Stimulated activated CD4-positive, alpha-beta T cell treated with anti-CD3 and anti-CD28 coated beads, Interleukin-12 subunit alpha, Interleukin-12 subunit beta, amount 100 ng/mL, for 24 hours (primary cell): ENCODE measurements at places on chromosomes 6 and 20.

DNA sequence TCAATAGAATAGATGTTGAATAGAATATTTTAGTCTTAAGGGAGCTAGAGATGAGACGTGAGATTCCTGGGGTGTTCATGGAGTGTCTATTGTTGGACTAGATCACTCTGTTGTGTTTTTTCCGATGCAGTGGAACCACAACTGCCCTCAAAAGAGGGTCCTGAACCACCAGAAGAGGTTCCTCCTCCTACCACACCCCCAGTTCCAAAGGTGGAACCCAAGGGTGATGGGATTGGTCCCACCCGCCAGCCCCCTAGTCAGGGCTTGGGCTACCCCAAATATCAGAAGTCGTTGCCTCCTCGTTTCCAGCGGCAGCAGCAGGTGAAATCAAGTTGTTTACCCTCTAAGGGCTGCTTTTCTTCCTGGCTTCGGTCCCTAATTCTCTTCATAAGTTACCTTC, 8.5 kb downstream of the PRRC2A start:
- no peak for DNase-seq

DNA sequence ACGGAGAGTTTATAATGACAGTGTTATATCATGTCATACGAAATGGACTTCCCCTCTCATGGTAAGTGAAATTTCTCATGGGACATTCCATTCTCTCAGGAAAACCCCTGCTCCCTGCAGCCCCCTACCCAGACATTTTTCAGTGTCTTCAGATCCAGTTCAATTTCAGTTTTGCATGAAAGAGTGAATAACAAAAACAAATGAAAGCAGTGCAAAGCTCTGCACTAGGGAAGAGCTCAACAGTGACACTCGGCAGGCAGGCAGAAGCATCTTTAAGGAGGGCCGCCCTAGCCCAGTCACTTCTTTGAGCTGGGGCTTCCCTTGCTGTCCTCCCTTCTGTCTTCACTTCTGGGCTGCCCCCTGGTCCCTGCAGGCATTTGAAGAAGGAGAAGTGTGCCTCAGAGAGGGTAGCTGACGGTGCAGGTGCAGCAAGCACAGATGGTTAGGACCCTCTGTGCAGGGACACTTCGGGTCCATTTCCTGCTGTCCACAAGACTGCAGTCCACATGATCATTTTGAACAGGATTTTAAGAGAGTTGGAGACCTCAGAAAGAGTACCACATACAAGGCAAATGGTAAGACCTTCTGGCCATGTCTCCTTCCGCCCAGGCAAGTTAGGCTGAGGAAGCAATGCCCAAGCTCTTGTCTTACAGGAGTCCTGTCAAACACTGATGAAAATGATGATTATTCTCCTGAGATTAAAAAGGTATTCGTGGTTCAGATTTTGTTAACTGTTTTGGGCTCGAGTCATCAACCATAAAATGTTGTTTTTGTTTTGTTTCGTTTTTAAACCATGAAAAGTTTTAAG, 5.4 kb upstream of the DUSP22 start:
- DNase-seq, result no peak

DNA sequence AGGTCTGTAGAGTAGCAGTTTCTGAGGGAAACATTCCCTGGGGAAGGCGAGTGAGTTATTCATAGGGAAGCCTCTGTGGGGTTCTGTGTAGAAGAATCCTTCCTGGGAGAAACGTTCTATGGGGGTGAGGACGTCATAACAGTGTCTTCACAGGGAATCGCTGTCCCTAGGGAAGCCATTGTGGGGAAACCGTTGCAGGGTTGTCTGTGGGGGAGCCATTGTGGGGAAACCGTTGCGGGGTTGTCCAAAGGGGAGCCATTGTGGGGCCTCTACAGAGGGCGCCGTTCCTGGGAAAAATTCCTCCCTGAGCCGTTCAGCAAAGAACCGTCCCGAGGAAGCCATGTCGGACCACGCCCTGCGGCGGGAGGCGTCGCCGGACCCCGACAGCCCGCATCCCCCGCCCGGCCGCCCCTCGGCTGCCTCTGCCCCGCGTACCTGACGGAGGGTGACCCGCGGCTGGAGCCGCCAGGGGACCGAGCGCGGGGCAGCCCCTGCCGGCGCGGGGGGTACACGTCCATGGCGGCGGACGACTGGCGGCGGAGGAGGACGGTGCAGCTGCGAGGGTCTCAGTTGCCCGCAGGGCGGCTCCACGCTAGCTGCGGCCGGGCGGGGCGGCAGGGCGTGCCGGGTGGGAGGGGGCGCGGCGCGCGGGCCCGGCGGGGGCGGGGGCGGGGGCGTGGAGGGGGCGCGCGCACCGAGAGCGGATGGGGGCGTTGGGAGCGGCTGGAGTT, at the start of gene DNAAF9:
Gene DNAAF9 (minus strand): TSS at position 630 of the 731 bp plus-strand sequence. CDS start 112 bp downstream, at position 518.
- DNase-seq, result no peak

- DNase-seq, result no peak
Measured at GRCh38 chr20:59183751-59184150, 20.1 kb downstream of the ZNF831 start.

DNA sequence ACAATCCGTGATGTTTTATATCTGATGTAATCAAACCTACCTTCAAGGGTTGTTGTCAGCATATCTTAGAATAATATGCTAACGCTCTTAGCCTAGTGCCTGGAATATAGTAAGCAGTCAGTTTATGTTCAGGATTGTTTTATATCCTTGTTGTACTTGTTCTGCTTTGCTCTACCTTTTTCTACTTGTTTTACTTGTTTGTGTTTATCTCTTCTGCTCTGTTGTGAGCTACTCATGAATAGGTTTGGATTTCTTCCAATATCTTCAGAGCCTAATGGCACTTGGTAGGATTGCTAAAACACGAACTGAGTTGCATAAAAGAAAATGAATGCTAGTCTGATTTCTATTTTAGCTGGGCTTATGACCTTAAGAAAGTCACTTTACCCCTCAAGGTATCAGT, 40.1 kb downstream of the DNAH8 start:
- no peak for DNase-seq

DNA sequence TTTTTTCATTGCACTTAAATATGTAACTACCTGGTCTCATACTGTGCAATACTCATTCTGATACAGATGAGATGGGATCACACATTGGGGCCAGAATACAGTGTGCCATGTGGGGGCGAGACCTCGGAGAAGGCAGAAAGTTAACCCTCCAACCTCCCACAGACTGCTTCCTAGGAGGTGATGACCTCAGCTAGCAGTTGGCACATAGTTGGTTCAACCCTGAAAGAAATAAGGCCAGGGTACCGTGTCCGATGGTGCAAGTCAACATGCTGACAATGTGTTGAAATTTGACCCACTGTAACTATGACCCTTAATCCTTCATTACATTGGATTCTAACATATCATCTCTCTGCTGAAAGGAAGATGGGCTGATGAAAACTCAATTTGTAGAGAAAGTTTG, 61.9 kb downstream of the GJA10 start:
- no peak for DNase-seq
